ENCODE measurements at places on chromosomes 6 and 20.
A peak's percentile ranks its signal among the peaks of the same experiment; 100 is the strongest.

DNA sequence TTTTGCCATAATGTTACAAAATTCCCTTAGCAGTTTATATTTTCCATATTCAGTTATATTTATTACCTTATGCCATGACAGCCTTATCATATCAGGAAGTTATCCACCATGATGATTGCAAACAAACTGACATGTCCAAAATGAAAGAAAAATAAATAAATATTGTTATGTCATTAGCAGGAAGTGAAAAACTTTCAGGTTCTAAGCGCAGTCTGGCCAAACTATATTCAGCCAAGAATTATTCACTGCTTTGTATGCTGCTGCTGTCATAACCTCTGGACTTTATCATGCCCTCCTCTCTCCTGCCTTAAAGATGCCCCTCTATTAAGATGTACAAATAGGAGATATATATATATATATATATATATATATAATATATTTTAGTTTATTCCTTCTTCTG lies 27.7 kb upstream of the DEFB112 start:
- no peak for DNase-seq

GRCh38 chr6:38784506-38785235 lies 69.6 kb downstream of the DNAH8 start:
- no peak for DNase-seq

- DNase-seq, result no peak
Observed at GRCh38 chr6:42125231-42125630, 17.2 kb downstream of the C6orf132 start.

DNA sequence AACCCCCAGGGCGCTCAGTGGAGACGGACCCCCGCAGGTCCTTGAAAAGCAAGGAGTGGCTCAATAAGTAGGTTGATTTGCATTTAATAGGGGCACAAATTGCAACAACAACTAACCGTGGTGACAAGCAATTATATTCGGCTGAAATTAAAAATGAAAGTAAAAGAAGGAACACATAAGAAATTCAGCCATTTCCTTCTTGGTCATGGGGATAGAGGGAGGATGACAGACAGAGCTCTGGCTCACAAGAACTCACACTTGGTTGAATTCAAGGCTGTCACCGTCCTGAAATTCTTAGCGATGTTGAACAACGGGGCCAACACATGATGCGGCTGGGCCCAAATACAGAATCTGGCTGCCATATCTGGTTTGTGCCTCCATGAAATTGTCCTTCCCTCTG lies 129.0 kb downstream of the EDN3 start:
- DNase-seq, result no peak

DNA sequence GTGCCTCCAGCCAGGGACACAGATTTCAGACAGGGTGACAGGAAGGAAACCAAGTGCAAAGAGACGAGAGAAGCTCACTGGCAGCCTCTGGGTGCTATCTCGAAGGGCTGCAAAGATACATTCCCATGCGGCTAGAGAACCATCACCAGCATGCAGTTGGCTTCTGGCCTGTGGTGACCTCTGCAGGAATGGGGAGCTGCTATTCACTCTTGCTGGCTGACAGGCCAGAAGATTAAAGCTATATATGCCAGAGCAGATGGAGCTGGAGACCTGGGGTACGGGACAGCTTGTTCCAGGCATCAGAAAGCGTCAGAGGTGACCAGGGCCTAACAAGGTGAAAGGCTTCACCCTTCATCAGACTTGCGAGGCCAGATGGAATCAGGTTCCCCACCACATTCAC lies 20.0 kb downstream of the MAP1LC3A start:
- no peak for DNase-seq

DNA sequence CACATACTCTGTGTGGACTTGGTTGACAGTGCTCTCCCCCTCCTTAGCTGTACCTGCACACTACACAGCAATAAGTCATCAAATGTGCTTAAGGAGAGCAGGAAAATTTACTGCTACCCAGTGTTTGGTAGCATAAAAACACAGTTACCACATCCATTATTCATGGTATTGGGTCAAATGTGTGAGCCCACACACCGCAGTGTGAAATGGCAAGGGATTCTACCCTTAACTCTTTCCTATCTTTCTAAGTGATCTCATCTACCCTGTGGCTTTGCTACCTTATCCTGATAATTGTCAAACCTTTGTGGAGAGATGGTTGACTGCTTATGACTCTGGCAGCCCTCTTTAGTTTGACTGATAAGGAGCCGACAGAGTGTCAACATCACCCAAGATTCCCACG lies 47.6 kb downstream of the STX11 start:
- peak; percentile 23 for DNase-seq

GRCh38 chr6:38714239-38715015 lies 684 bp upstream of the DNAH8 start:
- no peak for DNase-seq

- no peak for DNase-seq
Observed at GRCh38 chr20:44414808-44415207, 59.3 kb downstream of the HNF4A start.

DNA sequence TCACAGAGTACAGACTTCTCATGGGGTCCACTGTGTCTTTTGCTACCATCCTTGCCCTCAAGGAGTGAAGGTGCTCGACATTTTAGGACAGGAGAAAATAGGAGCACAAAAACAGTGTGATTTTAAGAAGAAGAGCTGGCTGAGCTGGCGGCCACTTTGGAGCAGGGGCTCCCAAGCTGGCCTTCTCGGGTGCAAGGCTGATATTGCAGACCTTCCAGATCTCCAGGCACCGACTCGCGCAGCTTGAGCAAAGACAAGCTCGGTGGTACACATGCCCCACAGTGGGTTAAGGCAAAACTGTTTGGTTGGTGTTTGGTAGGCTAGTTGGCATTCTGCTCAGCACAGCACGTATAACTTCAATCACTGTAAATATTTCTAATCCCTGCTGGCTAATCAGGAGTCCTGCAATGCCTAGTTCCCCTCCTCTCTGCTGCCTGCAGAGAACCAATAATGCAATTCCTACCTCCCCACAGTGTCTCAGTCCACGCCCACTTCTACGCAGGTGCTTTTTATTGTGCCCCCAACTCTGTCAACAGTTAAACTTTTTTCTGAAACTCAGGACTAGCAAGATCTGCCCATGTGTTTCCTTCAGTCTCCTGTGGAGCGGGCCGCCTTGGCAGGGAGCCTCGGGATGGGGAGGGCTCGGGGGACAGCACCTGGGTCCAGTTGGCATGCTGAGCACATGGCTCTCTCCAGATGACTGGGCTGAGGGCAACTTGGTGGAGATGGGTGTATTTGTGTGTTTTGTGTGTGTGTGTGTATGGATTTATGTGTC lies 12.7 kb upstream of the SMOC2 start:
- DNase-seq, result no peak
